Central memory CD8-positive, alpha-beta T cell (primary cell): ENCODE measurements at places on chromosomes 3 and 15.

GRCh38 chr3:149529099-149529498, 54.6 kb downstream of the TM4SF4 start:
- DNase-seq, result no peak

DNA sequence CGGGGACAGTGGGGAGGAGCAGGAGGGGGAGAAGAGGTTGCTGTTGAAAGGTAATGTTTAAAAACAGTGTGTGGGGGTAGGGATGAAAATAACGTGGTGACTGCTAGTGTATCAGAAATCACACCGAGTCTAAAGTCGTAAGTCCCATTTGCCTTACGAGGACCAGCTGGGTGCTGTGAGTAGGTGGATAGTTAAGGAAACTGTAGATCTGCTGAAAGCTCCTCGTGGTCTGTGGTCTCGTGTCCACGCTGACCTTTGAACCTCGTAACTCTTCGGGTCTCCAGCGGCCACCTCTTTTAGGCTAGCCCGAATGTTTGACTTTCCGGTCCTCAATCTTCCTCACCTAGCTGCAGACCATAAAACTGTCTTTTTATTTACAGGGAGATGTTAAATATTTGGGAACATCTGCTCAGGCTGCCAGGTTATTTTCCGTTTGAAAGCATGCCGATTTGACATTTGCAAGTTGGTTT, 29.3 kb upstream of the ST3GAL6 start:
- no peak for DNase-seq

GRCh38 chr15:89490081-89490813, 6.1 kb downstream of the RHCG start:
- no peak for DNase-seq

GRCh38 chr3:29319262-29319661, 38.4 kb downstream of the RBMS3 start:
- DNase-seq, result no peak

DNA sequence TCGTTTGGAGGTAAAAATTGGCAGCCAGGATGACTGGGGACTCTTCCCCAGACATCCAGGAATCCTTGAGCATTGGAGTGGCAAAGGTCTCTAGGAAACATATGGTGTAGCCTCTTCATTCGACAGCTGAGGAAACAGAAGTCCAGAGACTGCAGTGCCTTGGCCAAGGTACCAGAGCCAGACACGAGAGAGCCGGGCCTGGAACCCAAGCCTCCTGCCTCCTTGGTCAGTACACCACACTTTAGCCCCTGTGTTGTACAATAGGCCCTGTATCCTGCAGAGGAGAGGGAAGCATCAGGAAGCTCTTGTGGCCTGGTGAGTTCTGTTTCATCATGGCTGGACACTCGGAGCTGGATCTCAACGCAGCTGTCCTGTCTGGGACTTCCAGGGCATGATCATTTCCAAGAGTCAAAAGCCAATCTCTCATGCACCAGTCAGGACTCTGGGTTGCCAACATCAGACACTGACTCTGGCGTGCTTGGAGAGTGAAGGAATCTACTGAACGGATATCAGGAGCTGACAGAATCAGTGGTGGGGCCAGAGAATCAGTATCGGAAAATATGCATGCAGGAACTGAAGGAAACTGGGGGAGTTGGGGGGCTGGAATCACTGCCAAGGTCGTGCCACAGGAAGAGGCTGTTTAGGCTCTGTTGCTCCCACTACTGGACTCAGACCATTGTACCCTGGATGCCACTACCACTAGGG, 6.4 kb upstream of the MINAR1 start:
- no peak for DNase-seq

DNA sequence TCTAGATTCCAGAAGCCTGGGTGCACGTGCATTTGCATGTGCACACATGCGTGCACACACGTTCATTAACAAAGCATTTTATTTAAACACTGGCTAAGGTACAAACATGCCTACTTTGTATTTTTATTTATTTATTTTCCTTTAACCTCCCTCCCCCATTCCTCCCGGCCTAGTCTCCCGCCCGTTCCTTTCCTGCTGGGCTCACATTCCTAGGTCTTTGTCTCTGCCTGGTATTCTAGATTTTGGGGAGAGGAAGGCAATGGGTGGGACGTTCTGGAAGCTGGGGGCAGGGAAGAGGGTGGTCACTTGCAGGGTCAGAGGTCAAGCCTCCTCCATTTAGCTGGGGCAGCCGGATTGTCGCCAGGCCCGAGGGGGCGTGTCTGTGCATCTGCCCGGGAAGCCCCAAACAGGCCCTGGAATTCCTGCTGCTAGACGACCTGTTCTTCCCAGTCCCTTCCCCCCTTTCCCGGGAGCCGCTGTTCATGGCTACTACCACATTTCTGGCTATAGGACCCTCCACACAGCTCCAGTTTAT, 51.8 kb downstream of the TRIM71 start:
- DNase-seq, result no peak

- DNase-seq, result no peak
These were observed 20.3 kb downstream of the SLCO2A1 start for GRCh38 chr3:134009345-134010000.

GRCh38 chr3:177836671-177837070, 639.4 kb upstream of the TBL1XR1 start:
- DNase-seq, result no peak

- no peak for DNase-seq
These were observed 107.0 kb downstream of the EEFSEC start for GRCh38 chr3:128260275-128260674.

- DNase-seq, result no peak
These were observed 124.3 kb upstream of the PTX3 start for GRCh38 chr3:157312376-157312745.

DNA sequence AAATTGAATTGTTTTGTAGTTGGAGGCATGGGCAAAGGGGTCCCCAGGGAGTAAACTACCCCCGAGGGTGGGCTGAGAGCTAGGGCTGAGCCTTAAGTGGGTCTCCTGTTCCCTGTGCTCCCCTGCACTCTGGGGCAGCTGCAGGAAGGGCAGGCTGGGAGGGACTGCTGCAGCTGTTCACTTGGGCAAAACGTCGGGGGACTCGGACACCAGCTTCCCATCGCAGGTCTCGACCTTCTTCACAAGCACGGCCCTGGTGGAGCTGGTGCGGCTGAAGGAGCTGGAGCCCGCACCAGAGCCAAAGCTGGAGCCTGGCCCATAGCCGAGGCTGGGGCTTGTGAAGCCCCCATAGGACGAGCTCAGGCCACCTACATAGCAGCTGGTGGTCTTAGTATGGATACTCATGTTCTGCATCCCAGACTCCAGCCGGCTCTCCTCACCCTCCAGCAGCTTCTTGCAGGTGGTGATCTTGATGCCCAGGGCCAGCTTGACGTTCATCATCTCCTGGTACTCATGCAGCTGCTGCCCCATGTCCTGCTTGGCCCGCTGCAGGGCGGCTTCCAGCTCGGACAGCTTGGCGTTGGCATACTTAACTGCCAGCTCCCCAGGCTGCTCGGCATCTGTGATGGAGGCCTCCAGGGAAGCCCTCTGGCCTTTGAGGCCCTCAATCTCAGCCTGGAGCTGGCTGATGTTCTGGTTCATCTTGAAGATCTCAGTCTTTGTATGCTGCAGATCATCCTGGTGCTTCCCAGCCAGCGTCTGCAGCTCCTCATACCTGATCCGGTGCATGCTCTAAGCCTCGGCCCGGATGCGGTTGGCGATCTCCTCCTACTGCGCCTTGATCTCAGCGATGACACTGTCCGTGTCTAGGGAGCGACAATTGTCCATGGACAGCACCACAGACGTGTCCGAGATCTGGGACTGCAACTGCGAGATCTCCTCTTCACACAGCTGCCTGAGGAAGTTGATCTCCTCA, 423.5 kb upstream of the ARPP21 start:
- no peak for DNase-seq

- DNase-seq, result no peak
These were observed 24.1 kb downstream of the PDIA5 start for GRCh38 chr3:123090728-123091531.

DNA sequence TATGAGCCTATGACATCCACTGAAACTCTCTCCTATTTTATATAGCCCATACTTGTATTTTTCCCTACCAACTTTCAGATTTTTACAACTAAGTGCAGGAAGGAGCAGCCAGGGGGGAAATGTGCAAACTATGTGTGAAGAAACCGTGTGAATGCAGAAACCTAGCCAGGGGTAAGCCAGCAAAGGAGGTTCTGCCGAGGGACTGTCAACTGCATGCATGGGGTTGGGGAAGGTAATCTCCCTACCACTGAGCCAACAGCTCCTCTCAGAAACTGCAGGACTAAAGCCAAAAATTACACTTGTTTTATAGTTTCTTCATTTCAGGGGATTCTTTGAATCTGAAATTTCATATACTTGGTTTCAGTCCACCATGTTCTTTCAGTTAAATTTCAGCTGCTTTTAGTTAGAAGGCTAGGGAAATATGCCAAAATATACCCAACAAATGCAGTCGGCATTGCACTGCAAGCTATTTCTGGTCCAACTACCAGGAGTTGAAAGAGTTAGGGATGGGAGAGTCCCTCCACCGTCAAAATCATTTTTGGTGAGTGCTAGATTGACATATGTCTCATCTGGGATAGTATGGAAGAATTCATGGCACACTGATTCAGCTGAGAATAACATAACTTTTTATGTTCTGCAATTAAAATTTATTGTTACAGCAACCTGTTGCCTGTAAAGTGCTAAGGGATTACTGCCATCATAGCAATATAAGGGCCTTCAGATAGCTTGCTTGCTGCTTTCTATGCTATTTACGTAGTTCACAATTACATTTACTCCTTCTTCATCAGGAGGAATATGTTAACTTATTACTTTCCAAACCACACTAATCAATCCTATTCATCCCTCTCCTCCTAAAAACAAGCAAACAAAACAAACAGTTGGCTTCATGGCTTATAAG, 904.2 kb downstream of the ROBO1 start:
- DNase-seq, result no peak

- DNase-seq, result no peak
These were observed 82.5 kb downstream of the RFTN1 start for GRCh38 chr3:16430717-16431630.

- no peak for DNase-seq
These were observed 104.1 kb downstream of the SERPINI1 start for GRCh38 chr3:167839460-167840134.

- no peak for DNase-seq
These were observed 177.0 kb downstream of the CNTN6 start for GRCh38 chr3:1269808-1270207.

GRCh38 chr3:124126436-124127023, 134.6 kb upstream of the ROPN1 start:
- no peak for DNase-seq

DNA sequence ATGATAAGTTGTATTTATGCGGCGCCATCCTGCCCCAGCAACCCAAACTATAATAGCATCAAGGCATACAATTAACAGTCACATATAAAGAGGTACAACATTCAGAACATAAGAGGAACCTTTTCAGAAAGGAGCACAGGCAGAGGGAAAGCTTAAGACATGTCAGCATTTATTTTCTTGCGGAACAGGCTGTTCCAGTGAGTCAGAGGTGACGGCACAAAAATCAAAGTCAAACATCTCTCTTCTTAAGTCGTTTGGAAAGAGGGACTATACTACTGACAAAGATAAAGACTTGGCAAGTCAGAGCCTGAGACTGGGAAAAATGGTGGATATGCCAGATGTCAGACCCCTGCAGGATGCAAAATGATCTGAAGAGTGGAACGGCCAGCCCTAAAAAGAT, 128.4 kb downstream of the CTNNB1 start:
- DNase-seq, result no peak

DNA sequence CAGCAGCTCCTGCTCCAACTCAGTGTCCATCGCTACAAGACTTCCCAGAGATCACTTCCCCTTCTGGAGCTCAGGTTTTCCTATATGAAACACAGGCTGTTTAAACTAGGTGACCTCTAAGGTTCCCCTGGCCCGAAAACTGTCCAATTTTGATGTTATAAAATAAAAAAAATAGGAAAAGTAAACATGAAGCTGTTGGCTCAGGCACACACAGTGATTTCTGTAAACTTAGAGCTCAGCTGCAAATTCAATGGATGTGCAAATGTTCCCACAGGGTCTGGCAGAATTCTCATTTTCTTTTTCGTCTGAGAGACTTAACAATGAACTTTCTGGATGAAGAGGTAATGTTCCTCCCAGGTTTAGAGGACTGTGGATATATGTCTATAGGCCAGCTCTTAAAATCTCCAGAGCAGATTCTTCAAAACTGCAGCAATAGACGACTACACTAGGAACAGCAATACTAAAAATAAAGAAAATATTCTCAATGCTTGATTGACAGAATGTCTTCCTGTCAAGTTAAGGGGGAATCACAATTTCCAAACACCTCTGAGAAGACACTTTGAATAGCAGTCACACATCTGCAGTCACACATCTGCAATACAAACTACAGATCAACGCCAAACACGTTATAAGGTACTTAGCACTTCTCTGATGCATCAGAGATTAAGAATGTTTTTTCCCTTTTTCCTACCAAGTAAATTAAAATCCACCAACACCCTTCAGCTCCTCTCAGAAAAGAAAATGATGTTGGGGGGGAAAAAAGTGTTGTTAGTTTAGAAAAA, 2.8 kb downstream of the NUP210 start:
- DNase-seq, result no peak

DNA sequence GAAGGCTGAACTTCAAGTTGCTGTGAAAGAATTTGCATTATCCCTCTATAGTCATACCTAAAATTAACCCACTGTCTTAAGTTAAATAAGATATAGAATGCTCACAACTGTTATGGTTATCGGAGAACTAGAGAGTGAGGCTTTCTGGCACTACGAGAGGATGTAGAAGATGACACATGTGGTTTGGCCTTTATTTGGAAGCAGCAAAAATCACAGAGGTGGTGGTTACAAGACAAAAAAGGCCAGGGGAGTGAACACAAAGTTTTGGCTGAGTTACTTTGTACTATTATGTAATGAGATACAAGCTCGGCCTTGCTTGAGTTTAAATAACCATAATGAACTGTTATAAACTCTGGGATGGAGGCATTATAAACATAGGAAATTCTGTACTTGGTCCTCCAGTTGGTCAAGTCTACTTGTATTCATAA, 78.3 kb upstream of the ICE2 start:
- DNase-seq, result no peak

- DNase-seq, result no peak
These were observed 206.3 kb downstream of the IGSF11 start for GRCh38 chr3:118828351-118828750.

DNA sequence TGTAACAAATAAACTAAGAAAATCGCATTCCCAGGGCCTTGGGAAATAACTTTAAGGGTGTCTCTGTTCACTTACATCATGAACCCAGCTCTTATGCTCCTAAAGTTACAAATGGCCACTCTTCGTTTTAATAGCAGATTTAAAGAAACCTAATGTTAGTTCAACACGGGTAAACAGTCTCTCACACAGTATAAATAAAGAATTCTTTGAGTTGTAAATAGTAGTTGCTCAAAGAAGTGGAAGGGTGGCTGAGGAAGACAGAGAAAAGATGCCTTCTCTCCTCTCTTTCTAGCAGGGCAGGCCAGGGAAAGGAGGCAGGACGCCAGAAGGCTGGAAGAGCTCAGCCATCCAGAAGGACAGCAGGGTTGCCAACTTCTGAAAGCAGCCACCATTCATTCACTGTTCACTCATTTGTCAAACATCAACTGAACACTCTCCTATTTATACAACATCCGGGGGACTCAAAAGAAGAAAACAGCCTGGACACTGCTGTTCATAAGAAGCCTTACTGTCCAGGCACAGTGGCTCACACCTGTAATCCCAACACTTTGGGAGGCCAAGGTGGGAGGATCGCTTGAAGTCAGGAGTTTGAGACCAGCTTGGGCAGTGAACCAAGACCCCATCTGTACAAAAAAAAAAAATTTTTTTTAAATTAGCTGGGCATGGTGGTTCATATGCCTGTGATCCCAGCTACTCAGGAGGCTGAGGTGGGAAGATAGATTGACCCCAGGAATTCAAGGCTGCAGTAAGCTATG, 47.3 kb downstream of the WWTR1 start:
- no peak for DNase-seq
